ENCODE measurements at places on chromosomes 1 and 21.

DNA sequence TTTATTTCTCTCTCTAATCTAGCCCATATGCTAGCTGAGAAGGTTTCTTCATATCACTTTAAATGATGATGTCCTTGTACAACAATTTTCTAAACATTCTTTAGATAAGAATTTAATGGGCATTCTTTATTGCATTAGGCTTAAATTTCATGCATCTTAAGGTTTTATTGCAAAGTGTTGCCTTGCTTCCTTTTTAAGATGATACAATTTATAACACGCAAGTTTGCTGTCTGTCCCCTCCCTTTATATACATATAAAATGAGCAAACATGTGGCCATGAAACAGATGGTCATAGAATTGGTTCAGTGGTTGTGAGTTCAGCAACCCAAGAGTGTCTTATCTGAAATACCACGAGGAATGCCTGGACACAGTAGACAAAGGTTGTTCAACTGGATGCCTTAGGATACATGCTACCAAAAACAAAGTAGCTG is 12.1 kb downstream of the NBPF3 start:
- DNase-seq, result no peak

DNA sequence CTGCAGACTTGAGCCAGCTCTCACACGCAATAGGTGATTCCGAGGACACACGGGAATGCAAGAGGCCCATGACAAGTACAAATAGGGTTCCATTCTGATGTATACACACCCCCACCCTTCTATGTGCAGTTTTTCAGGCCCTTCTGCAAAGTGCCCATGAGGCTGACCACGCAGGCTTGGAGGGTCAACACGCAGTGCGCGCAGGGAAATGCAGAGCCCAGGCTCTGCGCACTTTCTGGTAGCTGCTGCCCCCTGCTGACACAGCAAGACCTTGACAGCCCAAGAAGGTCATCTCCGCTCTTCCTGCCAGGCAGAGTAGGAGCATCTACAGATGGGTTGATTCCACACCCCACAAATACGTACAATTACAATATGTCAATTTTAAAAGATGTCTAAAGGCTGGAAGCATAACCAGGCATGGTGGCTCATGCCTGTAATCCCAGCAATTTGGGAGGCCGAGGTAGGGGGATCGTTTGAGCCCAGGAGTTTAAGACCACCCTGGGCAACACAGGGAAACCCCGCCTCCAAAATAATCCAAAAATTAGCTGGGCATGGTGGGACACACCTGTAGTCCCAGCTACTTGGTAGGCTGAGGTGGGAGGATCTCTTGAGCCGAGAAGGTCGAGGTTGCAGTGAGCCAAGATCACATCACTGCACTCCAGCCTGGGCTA is 18.5 kb downstream of the SH3BP5L start:
- peak; percentile 69 for DNase-seq

- no peak for DNase-seq
Measured at GRCh38 chr1:39671793-39672550, at the start of gene NT5C1A. Gene NT5C1A (minus strand): TSS chr1:39672107. CDS start chr1:39672038, 69 bp downstream.

GRCh38 chr1:92404661-92405060 is 82.1 kb downstream of the GFI1 start:
- DNase-seq, result no peak

DNA sequence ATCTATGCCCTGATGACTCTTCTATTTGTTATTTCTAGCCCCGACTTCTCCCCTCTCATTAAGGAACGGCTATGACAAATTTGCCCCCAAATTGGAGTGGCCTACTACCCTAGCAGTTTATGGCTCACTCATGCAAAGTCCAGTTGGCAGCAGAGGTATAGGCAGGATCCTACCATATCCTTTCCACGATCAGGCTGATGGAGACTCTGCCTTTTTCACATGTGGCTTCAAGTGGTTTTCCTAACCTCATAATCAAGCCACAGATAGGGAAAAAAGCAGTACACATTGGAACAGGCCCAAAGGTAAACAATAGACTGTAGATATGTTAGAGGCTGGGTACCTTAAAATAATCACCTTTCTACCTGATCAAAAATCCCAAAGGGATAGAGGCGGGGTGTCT is 292.5 kb downstream of the NCAM2 start:
- no peak for DNase-seq

DNA sequence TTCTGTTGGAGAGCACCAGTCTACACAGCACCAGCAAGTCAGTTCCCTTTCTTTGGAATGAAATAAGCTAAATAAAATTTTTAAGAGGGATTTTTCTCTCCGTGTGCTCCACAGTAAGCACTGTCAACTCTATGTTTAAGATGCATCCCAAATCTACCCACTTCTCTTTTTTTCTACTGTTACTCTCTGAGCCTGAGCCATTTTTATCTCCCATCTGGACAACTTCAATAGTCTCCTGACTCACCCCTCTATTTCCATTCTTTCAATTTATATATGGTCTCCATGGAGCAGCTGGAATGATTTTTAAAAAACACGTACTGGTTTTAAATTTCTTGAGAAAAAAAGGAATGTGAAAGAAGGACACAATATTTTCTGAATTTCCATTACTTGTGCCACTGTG is 24.7 kb upstream of the CCT8 start:
- no peak for DNase-seq

GRCh38 chr1:156384007-156384406 is 15.0 kb downstream of the RHBG start:
- no peak for DNase-seq

DNA sequence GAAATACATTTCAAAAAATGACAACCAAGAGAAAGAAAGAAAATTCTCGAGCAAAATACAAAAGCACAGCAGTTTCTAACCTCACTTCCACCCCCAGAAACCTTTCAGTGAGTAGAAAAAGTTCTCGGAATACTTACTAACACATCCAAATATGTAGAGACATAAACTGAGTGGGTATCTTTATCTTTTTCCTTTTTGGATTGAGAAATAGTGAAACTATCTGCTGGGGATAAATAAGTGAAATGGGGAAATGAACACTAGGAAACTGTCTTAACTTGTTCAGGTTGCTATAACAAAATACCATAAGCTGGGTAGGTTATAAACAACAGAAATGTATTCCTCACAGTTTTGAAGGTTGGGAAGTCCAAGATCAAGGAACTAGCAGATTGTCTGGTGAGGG is 72.0 kb downstream of the VCAM1 start:
- no peak for DNase-seq

DNA sequence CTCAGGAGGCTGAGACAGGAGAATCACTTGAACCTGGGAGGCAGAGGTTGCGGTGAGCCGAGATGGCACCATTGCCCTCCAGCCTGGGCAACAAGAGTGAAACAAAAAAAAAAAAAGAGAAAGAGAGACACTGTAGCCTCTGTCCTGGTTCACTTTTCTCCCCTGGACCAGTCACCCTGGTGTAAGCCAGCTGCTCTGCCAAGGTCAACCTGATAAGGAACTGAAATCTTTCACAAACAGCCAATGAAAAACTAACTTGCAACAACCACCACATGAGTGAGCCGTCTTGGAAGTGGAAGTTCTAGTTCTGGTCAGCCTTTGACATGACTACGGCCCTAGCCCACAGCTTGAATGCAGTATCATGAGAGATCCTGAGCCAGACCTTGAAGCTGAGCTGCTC is 36.8 kb upstream of the CXADR start:
- no peak for DNase-seq

DNA sequence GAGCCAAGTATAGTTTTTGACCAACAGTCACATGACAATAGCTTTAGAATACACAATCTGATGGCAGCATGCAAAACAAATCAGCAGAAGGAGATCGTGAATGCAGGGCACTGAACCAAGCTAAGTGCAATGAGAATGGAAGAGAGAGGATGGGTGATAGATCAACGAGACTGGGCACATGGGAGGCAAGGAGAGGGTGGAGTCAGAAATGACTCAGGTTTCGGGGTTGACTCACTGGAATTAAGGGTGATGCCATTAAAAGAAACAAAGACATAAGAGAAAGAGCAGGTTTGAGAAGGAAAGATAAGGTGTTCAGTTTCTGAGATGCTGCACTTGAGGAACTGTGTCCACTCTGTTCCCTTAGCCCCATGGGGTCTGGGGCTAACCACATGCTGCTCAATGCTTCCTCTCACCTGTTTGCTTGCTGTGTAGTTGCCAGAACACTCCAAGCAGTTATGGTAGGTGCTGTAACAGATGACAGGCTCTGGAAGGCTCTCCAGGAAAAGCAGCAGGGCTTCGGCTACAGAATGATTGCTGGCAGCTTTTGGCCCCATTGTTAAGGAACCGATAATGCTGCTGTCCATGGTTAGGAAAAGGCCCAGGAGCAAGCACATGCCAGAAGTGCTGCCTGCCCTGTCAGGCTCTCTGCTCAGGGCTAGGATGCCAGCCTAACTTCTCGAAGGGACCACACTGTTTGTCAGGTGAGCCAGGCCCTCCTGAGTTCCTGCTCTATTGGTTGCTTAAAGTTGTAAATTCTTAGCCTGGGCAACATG is 6.1 kb upstream of the MTF1 start:
- peak; percentile 57 for DNase-seq

GRCh38 chr1:41915786-41916571 is 2.7 kb downstream of the HIVEP3 start:
- no peak for DNase-seq

- DNase-seq, result no peak
Measured at GRCh38 chr1:232477728-232478127, 152.2 kb downstream of the SIPA1L2 start.

DNA sequence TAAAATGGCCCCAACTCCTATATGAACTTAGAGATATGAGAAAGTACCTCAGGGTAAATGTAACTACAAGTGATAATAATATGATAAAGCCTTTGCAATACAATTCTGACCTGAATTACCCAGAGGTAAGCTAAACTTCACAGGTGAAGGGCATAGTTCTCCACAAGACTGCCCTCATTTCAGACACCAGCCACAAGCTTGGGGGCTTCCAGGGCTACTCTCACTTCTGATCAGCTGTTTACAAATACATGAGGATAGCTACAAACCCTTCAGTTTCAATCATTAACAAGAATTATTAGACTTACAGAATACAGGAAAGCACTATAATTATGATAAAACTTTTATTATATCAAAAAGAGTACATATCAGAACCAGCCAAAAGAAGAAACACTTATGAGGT is 18.7 kb upstream of the DPH5 start:
- DNase-seq, result no peak

DNA sequence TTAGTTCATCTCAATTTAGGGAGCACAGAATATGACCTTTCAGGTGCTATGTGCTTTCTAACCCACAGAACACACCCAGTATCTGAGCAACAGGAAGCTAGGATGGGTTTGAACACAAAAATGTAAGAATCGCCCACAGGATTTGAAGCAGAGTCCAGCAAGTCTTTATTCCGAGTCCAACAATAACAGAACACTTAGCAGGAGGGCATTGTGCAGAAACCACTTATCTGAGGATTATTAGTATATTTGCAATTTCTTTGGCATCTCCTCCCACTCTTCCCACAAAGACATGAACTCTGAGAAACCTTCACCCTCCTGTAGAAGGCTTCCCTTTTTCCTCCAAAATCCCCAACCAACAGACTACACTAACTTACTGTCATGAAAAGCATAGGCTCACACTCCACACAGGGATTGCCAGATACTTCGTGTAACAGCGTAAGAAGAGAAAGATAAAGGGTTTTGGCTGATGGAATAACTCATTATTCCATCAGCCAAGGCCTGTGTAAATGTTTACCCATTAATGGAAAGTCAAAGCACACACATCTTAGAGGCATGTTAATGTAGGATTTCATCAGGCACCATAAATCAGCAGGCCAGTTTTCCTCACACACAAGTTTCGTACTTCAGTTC is 16.1 kb downstream of the SIPA1L2 start:
- DNase-seq, result no peak

DNA sequence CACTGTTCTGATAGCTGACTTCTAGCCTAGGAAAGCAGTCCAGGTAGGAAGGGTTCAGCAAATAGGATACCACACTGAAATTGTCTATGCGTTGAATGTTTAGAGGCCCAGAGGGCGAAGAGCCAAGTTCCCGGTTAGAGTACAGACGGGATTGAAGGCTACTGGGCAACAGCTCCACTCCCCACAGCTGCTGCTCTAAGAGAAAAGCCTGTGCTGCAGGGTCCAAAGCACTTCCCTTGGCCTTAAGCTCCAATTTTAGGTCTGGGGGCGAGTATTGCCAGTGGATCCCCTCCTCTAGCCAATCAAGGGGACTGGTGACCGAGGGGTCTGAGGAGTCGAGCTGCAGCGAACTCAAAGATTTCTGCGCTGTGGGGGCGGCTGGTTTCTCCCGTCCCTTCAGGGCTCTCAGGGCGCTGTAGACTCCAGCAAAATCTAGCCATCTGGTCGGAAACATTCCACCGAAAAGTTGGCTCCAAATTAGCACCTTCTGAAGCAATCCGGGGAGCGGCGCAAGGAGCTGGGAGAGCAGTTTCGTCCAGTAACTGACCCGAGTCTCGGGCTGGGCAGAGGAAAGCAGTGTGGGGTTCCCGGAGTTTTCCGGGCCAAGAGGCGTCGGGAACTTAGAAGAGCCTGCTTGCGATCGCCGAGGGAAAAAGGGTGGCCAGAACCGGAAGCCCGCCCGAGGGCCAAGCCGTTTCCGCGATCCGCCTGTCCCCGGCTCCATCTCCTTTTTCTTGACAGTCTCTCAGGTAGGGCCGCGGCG is 748 bp downstream of the PPP1R15B start:
- peak; percentile 39 for DNase-seq

DNA sequence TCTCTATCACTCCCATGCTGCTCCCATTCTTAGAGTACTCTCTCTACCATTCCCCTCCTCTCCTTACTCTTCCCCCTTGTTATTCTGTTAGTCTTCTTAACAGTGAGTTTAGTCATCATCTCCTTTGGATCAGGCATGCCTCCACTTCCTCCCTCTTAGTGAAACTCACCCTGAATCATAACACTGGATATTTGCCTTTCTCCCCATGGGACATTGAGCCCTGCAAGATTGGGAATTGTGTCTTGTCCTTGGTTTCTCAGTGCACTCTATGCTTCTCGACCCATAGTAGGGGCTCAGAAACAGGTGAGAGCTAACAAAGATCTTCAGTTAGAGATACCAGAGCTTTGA is 68.3 kb upstream of the GCLM start:
- DNase-seq, result no peak

DNA sequence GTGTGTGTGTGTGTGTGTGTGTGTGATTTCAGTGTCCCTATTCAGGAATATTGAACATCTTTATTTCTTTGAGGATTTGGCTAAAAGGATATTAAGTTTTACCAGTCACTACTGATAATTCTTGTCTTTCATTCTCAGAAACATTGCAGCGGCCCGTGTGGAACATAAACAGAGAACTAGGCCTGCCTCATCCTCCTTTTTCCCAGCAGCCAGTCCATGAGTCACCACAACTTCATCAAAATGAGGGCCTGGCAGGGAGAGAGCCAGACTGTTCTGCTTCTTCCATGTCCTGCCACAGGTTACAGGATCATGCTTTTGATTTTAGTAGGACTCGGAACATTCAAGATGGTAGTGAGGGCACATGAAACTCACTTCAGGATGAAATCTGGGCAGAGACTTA is 50.7 kb downstream of the LRIG2 start:
- no peak for DNase-seq

DNA sequence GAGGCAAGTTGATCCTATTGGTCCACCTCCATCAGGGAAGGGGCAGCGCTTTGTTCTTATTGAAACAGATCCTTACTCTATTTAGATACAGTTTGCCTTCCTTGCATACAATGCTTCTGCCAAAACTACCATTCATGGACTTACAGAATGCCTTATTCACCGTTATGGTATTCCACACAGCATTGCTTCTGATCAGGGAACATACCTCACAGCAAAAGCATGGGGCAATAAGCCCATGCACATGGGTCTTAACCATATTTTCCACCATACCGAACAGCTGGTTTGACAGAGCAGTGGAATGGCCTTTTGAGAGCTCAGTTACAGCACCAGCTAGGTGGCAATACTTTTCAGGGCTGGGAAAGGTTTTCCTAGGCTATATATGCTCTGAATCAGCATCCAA is 544.8 kb upstream of the ADGRL4 start:
- no peak for DNase-seq

- DNase-seq, result no peak
Measured at GRCh38 chr1:65238010-65238409, 71.3 kb upstream of the DNAJC6 start.

All from activated CD4-positive, alpha-beta T cell treated with anti-CD3 and anti-CD28 coated beads, Interleukin-2, amount 50 U/mL, for 48 hours (primary cell).